CD4-positive, alpha-beta T cell treated with Interleukin-10 for 1 hour (primary cell): ENCODE measurements at places on chromosomes 3 and 15.

DNA sequence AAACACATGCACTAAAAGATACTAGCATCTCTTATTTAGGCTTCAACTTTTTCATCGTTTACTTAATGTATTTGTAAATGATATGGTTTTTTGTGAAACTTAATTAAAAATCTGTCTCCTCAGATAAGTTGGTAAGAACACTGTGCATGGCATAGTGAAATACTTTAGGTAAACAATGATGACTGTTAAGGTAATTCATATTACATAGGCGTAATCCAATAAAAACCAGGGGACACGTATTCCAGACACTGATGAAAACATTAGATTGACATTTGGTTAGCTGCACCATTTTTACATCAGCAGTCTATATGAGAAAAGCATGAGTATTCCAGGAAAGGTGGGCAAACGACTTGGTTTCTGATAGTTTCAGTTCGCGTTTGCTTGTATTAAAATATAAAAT is 170.0 kb downstream of the MBNL1 start:
- no peak for DNase-seq

GRCh38 chr3:104635872-104636580 is 730.7 kb upstream of the ALCAM start:
- DNase-seq = no peak

DNA sequence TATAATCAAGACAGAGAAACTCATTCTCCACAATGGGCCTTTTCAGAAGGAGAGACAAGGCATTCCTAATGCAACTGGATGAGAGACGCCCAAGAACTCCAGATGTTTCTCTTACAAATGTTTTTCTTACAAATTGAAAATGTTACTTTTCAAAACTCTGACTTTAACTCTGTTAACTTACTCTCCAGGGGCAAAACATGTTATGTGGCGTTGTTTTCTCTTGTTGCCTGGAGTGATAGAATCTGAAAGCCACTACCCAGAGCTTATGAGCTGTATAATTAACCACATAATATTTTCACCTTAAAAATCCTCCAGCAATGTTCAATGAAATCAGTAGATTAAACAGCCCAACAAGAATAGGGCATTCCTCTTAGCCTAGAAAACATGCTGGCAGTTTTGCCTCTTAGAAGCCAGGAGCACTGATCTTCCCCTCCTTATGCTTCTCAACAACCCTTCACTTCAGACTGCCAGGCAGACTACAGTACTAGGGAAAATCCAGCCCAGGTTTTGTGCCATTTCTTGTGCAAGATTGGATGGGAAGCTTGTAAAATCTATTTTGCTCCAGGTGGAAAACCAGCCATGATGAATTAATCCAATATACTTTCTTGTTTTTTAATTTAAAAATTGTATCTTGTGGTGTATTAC is 186.7 kb upstream of the GADL1 start:
- DNase-seq = no peak

DNA sequence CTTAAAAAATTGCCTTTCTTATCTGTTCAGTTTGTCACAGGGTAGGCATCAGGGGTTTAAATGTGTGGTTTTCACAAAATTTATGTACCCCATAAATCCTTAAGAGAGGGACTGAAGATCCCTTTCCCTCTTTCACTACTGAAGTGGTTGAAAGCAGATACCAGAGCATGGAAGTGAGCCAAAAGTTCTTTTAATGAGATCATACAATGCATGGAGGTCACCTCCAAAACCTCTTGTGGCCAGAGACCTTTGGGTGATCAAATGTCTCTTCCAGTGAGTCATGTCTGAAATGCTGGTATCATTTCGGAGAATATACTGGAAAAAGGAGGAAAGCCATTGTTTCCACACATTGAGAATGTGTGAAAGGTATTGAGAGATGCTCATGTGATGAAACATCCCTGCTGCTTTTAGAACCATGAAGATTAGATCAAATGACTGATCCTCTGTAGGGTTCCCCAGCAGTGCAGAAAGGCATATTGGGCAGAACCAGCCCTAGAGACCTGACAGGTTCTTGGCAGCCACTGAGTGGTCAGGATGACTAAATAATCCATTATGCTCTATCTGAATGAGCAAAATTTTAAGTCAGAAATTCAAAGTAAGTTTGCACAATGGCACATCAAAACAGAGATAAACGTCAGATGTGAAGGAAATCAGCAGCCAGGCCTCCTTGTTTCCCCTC is 165.8 kb upstream of the SLC2A2 start:
- DNase-seq = no peak

DNA sequence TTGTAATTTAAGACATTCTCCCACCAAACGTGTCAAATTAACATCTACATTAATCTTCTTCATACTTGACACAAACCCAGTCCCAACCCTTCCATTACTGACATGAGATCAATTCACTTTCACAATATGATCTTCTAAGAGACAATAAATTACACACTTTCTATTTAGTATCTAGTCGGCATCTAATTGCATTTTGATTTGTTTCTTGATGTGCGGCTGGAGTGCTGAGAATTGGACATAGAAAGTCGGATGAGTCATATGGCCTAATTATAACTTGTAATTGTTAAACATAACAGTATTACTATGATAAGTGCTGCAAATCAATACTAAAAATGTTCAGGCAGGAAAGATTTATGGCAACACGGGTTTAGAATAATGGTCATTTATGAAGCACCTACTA is 78.4 kb upstream of the RORA start:
- DNase-seq = no peak

DNA sequence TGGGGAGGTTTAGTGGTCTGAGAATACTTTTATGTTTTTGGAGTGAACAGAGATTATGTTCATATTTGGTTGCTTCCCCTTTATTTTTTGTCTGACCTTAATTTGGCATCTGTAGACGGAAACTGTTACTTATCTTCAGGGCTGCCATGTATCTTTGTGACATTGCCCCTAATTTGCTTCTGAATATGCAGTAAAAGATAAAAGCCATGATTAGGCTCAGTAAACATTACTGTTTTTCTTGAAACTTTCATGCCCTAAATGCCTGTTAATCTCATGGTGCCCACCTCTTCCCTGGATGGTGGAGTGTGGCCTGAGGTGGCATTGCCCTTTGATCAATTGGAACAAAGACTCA is 106.7 kb downstream of the C3orf70 start:
- DNase-seq = no peak

GRCh38 chr3:111607240-111607920 is 12.2 kb upstream of the ZBED2 start:
- DNase-seq = no peak

DNA sequence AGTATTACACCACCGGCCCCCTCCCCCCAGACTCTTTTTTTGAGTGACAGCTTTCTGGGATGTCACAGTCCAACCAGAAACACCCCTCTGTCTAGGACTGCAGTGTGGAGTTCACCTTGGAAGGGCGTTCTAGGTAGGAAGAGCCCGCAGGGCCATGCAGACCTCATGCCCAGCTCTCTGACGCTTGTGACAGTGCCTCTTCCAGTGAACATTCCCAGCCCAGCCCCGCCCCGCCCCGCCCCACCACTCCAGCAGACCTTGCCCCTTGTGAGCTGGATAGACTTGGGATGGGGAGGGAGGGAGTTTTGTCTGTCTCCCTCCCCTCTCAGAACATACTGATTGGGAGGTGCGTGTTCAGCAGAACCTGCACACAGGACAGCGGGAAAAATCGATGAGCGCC is 63.6 kb downstream of the AAGAB start:
- DNase-seq = no peak

DNA sequence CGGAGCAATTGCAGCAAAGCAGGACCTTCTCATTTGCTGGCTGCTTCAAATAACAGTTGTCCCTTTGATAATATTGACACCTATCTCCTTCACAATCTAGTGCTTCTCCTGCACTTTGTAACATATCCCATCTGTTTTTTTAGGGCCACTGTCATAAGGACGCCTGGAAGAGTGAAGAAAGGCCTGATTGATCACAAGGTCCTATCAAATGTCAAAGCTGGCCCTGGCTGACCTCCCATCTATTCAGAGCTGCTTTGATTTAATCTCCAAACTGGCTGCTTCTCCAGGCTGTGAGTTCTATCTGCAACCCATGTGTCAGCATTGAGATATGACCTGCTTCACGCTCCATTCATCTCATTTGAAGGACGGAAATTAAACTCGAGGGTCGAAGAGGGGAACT is 601.2 kb upstream of the KCNMB2 start:
- DNase-seq = no peak

- no peak for DNase-seq
Observed at GRCh38 chr15:75646112-75646943, 1.4 kb upstream of the SNX33 start.

DNA sequence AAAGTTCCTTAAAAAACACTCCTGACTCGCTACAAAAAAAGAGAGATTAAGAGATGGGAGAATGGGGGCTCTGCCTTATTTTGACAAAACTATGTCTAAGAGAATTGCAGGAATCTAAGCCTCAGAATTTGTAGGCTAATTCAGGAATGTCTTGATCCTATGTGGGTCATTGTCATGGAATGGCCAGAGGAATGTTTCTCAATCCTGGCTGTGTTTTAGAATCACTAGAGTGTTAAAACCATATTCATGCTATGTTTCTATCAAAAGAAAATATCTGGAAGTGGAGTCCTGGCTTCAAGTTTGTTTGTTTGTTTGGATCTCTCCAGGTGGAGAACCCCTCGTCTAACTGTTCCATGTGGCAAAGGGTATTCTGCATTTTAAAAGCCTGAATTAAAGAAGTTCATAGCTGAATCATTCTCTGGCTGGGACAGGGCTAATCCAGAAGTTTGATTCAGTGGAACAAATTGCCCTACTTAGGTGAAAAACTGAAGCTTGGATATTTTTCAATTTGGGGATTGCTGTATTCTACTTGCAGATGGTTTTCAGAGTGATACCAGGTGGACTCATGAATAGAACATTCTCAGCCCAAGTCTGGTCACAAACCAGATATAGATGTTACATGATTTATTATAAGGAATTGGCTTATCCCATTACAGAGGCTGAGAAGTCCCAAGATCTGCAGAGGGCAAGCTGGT is 28.2 kb downstream of the GJD2 start:
- DNase-seq = no peak

GRCh38 chr15:42080186-42080918 is 14.0 kb downstream of the PLA2G4D start:
- DNase-seq = no peak

DNA sequence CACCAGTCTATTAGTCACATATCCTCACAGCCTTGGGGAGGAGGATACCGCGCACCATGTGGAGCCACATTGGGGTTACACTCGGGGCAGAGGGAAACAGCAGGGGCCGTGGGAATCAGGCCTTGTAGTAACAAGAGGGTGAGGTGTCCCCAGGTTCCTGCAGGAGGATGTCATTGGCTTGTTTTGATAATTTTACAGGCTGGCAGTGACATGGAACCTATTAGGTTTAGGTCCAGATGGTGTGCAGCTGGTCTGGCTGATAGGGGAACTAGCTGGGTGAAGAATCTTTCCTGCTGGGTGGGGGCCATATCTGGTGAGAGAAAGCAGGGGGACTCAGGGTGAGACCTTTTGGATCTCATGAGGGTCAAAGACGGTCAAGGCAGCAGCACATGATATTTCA is 9.8 kb upstream of the MEF2A start:
- no peak for DNase-seq

DNA sequence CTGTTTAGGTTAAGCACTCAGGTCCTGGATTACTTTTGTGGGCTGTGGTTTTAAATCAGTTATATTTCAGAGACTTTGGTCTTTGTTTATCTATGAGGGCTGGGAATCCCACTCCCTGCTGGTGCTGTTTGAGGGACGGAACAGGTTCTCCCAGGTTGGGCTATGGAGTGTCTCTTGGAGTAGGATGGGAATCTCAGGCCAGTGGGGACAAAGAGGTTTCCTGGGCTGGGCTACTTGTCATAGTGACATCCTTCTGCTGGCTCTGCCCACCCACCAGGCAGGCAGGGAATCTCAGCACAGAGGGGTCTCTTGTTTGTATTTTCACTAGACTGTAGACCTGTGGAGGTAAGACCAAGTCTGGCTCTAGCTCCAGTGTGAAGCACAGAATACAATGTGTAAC is 47.2 kb upstream of the UBE3A start:
- DNase-seq = no peak

DNA sequence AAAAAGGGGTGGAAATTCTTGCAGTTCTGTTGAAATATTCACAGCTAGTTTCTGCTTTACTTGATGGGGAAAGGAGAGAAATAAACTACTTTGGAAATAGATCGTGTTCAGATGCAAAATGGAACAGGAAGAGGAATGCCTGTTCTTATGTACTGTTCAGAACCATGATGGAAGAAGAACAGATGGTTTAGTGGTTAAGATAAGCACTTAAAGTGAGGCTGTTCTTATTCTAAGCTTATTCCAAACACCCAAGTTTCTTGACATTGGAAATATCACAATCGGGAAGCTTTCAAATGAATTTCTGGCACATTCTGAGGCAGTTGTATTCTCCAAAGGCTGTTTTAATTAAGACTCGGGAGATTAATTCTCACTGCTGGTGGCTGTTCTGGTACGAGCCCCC is 228.5 kb downstream of the LSAMP start:
- no peak for DNase-seq

DNA sequence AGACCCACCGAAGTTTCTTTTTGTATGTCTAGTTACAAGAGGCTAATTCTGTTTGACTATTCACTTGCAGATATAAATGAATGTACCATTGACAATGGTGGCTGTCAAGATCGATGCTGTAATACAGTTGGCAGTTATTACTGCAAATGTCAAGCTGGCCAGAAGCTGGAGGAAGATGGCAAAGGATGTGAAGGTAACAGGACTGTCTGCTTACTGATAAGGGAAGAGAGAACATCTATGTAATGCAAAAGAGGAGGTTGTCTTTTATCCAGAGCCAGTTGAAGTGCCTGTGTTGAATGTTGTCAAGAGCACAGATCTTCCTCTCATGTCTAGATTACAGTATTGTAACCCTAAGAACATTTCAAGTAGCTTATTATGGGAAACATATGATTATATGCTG is 549.5 kb upstream of the GOLIM4 start:
- DNase-seq = no peak

DNA sequence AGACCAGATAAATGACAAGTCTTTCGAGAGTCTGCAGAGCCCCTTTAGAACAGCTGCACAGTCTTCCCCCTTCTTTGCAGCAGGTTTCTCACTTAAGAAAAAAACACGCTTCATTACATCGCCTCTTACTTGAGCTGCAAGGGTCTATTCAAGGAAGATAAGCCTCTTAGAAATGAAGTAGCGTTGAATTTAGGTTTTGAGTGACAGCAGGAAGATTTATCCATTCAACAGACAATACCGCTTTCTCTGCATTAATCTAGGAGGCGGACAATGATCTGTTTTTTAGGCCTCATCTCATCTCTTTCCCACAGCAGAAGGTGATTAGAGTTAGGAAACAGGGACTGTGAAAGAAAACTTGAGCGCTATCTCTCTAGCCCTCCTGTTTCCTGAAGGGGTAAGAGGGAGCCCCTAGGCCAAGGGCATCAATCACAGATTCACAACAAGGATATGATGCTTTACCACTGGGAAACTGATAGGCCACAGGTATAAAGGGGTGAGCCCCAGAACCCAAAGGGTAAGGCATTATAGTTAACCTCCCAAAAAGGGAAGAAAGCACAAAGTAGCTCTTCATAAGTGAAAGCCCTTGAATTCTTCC is 84.3 kb downstream of the MECOM start:
- no peak for DNase-seq

DNA sequence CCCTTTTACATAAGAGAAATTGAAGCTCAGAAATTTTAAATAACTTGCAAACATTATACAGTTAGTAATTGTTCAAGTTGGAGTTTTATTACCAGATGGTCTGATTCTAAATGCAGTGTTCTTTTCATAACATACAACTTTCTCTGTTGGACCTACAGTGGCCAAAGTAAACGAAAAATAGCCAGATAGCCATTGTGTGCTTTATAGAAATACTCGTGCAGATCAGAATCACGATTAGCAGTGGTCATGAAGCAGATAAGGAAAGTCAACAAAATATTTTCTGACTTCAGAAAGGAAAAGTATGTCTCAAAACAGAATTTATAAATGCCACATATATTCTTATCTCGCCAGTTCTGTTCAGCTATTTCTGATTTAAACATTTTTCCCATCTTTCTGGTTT is 436.9 kb downstream of the CNTN6 start:
- DNase-seq = no peak
